ENCODE measurements at places on chromosomes 1 and 21. TPM values are rescaled to one million over a fixed set of nuclear protein-coding genes. Genes with fewer than 3 reads are reported as not detected.

ACOT11 gene
- total RNA-seq, result 5.4 TPM

GON4L gene
- total RNA-seq, result 58.7 TPM

DNA sequence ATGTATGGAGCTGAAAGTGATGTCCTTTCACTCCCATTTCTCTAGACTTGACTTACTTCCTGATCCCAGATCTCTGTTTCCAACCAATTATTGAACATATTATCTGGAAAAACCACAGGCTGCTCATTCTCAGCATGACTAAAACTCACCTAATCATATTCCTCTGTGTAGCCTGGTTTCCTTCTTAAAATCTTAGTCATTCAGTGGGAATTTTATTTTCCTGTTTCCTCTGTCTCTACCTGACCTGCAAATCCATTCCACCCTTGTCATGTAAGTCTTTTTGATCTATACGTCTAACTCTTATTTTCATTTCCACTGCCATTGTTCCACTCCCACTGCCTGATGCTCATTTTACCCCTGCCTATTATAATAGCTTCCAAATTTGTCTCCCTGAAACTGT is 67.9 kb upstream of the APOBEC4 start:
- no peak for DNase-seq

DNA sequence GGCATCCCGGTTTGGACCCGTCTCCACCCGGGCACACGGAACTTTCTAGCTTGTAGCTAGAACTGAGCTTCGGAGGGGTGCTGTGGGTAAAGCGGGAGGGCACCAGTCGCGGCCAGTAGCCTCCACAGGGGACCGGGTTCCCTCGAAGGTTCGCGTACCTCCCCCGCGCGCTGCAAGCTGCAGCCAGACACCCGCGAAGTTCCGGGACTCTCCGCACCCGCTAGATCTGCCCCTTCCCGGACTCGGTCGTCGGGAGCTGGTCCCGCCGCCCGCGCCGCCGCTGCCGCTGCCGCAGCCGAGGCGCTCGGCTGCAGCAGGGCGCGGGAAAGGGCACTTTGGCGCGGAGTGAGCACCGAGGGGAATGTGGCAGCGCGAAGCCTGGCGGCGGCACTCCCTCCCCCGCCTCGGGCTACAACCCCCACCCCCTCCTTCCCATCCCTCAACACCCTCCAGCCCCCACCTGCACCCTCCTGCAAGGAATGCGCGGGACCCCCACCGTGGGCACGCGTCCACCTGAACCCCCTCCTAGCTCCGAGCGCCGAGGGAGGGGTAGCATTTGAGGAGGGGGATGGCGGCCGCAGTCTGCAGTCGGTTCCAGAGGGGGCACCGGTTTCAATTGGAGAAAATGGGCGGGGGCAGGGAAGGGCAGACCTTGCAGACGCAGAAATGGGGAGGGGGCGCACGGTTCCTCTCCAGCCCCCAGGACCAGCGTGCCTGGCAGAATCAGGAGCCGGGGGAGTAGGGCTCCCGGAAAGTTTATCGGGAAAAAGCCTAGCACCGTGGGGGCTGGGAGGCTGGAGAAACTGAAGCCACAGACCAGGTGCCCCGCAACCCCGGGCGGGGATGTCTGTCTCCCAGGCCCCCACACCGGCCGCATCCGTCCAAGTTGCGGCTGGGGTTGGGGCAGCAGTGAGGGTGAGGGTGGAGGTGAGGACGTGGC is 968 bp downstream of the CSMD2 start:
- DNase-seq, result no peak

NHLH1 gene
- total RNA-seq, result 0.46 TPM

DNA sequence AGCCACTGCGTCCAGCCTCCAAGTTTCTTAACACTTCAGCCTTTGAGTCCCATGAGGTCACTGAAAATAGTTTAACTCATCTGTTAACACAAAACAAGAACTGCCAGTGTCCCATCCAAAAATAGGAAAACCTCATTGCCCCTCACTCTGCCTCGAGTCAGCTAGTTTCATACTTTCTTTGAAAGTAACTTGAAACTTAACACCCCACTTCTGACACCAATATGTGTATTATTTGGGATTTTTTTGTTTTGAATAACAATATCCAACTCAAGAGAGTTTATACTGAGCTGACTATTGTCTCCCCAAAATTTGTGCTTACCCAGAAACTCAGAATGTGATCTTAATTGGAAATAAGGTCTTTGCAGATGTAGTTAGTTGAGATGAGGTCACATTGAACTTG is 16.9 kb upstream of the PIK3CD start:
- DNase-seq, result no peak

GRCh38 chr1:53294567-53294966 is 33.3 kb downstream of the LRP8 start:
- no peak for DNase-seq
